Gastrocnemius medialis (tissue), 4 donors: ENCODE measurements at places on chromosomes 1 and 21. TPM values are rescaled to one million over a fixed set of nuclear protein-coding genes. Genes with fewer than 3 reads are reported as not detected.

- DNase-seq = peak; percentile 25
These were observed 20.9 kb upstream of the RGL1 start for GRCh38 chr1:183783767-183784637.

DNA sequence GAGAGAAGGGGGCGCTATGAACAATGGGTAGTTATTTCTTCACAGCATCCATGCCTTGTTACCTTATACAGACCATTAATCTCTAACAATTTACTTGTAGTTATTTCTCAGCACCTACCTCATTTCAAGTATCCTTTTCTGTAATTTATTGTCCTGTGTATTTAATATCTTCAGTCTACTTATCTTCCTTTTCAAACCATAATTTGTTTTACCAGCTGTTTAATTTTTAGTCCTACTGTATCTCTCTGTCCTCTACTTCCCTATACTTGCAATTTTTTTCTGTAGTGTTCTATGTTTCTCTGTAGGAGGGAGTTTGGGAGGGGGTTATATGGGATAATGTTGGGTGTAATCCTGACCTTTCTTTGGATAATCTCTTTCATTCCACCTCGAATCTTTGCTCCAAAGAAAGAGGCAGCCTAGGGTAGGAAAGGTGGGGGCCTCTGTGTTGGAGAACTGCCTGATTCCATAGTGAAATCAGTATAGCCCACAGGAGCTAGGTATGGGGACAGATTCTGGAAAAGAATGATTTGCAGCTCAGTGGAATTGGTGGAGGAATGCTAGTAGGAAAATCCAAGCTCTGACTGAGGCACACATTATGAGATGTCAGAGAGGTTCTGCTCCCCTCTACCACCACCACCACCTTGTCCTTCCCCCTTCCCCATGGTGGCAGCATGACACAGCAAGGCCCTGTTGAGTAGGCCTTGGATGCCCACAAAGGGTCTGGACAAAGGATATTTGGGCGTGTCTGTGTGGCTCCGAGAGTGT, 642 bp downstream of the MLLT11 start:
- DNase-seq = no peak

DNA sequence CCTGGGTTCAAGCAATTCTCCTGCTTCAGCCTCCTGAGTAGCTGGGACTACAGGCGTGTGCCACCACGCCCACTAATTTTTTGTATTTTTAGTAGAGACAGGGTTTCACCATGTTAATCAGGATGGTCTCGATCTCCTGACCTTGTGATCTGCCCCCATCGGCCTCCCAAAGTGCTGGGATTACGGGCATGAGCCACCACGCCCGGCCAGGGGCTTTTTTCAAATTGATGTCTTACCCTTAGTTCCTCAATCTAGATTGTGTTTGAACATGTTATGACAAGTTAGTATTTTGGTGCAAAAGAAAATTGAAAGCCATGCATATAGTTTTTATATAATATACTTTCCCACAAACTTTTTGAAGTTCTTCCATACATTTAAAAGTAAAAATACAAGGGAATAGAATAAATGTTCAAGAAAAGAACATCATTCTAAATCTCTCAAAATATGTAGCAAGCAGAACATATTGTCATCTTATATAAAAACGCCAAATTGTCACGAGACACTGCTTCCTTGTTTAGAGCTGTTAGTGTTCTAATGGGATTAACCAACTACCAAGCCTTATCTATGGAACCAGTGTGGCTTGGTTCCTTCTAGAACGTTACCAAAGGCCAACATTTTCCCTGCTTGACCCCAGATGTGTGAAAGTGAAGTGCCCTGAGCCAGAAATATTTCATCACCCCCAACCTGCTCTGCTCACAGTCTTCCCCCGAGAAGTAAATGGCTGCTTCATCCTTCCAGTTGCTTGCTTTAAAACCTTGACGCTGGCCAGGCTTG, 9.5 kb upstream of the PLEKHM2 start:
- no peak for DNase-seq

GRCh38 chr1:156246781-156247459, 936 bp downstream of the PAQR6 start:
- DNase-seq = no peak

DNA sequence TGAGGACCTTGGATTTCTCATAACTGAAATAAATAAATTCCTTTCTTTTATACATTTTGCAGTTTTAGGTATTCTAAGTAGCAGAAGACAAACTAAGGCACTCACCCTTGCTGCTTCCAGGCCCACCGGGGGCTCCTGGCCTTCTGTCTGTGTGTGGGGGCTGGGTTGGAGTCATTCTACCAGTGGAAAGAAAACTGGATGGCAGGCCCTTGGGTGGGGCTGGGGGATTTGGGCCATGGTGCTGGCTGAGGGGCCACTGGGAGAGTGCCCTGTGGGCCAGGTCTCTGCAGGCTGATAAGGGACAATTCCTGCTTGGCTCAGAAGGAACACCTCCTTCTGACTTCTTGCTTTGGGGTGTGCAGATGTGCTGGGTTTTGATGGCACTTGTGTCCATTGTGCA, 54.0 kb upstream of the CSF3R start:
- no peak for DNase-seq

The OR14K1 gene
- total RNA-seq = not detected

The CYYR1 gene
- 15.5 TPM for total RNA-seq

The ZNF644 gene
- total RNA-seq = 35.1 TPM
